ENCODE measurements at places on chromosomes 5 and 9.

GRCh38 chr9:88266416-88266815, 121.8 kb upstream of the SPIN1 start:
- no peak for DNase-seq

GRCh38 chr5:87300744-87301143, 33.1 kb downstream of the RASA1 start:
- peak; percentile 77 for DNase-seq

- DNase-seq = no peak
These were observed 54.8 kb upstream of the FBXL17 start for GRCh38 chr5:108436696-108437095.

GRCh38 chr9:116608064-116608463, 79.0 kb upstream of the TRIM32 start:
- DNase-seq = no peak

- peak; percentile 85 for DNase-seq
These were observed 20.6 kb downstream of the TPPP start for GRCh38 chr5:672329-673160.

GRCh38 chr9:4502444-4502843, 12.2 kb downstream of the SLC1A1 start:
- no peak for DNase-seq

DNA sequence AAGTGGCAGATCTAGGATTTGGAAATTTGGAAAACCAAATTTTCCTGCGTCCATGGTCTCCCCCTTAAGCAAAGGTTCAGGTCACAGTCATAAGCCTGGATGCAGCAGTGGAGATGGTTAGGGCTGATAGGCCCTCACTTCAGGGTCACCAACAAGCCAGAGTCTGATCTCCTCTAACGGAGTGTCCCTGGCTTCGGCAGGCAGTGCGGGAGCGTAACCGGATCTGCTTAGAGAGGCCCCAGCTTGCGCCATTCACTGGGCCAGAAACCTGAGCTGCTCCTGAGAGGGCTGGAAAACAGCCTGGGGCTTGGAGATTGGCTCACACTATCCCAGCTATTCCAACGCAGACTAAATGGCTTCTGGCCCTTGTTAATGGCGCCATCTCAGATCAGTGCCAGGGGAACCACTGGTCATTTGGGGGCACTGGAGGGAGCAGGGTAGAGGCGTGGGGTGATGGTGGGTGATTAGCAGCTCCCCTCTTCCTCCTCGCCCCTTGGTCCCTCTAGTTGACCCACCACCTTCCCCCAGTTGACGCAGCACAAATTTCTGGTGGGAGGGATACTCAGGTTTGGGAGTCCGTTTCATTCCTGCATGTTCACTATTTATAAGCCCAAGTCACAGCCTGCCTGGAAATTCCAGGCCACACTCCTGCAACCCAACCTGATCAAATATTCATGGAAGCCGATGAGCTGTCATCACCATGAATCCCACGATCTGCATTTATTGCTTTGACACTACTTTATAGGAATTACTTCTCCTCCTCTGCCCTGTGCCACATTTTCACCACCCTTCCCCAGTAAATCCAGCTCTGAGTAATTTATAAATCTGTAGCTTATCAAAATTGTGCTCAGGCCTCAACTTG, 134.6 kb upstream of the CPEB4 start:
- no peak for DNase-seq

DNA sequence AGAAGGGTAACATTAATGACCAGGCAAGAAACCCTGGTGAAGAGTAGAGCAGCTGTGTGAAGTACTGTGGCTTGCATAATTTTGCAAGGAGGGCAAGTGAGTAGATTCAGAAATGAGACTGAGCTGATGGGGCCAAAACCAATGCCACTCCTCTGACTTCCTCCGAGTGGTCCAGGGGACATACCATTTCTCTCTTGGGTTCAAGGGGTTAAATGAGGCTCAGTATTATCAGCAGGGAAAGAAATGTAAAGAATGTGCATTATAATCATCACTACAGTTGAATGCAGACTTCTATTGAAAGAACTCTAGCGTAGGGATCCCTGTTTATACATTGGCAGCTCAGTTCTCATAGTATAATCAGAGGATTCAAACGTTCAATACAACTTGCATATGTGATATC, 9.9 kb downstream of the POLR3G start:
- DNase-seq = no peak

DNA sequence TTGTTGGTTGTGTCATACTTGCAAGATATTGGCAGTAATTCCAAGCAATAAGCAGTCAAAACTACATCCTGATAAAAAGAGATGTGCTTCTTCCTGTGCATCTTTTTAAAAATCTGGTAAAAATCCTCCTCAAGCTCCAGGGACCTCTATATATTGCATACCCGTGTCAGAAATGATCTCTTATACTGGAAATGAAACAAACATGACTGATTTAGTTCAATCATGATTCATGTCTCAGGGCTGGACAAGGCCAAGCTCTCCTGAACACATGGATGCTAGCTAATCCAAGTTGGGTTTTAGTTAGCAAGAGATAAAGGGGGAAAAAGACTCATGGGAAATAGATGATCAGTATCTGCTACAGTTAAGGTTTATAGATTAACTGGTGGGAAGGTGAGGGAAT, 69.3 kb downstream of the CCDC192 start:
- DNase-seq = no peak

DNA sequence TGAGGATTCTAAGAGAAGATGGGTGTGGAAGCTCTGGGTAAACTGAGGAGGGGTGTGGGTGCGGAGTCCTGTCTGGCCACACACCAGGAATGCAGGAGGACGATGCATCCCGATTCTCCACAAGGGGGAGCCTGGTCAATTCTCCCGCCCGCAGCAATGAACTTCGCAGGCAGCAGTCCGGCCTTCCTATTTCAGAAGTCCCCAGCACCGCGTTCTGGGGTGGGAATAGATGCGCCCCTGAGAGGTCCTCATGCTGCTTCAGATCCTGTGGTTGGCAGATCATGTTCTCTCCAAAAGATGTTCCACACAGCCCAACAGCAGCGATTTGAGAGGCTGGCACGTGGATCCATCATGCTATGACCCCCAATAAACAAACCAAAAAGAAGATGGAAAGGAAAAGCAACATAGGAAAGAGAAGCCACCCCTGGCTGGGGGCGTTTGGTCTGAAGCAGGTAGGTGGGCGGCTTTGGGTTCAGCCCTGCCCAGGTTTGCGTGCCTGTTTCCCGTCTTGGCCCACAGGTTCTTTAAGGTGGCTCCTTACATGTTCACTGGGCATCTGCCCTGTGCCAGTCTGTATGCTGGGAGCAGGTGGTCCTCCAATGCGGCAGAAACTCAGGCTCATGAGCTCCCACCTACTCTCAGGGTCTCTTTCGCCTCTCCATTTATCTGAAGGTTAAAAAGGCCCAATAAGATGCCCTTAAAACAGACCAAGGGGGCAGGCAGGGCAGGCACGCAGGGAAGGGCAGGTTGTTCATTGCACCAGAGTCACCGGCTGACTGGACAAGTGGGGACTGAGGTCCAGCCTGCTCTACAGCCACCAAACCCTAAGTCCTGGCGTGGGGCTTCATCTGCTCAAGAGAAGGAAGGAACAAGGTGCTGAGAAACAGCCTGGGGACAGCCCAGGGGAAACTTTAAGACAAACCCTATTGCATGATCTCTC, 171.6 kb downstream of the PAX5 start:
- no peak for DNase-seq

DNA sequence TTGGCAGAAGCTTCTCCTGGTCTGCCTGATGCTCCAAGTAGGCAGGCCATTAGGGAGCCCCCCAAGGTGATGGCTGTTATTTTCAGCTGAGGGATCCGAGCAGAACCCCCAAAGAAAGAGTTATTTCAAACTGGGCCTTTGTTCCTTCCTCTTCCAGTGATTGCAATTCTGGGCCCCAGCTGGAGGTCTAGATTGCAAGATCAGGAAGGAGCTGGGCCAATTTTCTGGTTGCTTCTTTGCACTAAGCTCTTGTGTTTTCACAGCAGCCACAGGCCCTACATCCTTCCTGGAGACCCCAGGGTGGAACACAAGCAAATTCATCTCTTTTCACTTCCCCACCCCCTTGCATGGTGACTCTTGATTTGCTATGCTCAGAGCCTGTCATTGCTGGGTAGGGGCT, 215.0 kb downstream of the SEMA6A start:
- no peak for DNase-seq

- no peak for DNase-seq
These were observed 203.7 kb upstream of the RORB start for GRCh38 chr9:74293479-74293878.

GRCh38 chr5:172866802-172867748, 33.0 kb downstream of the ERGIC1 start:
- no peak for DNase-seq

GRCh38 chr5:34656700-34657273, 659 bp downstream of the RAI14 start:
- no peak for DNase-seq

DNA sequence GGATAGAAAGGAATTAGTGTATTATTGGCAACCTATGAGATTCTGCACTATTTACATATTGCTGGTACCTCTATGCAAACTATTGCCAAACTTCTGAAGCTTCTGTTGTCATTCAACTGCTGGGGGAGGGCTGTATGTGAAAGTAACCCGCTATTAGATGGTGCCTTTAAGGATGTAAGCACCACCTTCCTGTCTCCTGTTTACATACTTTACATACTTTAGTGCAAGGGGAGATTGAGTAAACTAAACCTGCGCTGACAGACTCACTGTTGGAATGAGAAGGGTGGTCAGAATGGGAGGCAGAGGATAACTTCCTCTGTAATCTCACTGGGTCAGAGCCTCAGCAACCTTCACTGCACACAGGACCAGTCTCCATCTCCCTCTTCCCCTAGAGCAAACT, 123.8 kb downstream of the NR3C1 start:
- peak; percentile 9 for DNase-seq

DNA sequence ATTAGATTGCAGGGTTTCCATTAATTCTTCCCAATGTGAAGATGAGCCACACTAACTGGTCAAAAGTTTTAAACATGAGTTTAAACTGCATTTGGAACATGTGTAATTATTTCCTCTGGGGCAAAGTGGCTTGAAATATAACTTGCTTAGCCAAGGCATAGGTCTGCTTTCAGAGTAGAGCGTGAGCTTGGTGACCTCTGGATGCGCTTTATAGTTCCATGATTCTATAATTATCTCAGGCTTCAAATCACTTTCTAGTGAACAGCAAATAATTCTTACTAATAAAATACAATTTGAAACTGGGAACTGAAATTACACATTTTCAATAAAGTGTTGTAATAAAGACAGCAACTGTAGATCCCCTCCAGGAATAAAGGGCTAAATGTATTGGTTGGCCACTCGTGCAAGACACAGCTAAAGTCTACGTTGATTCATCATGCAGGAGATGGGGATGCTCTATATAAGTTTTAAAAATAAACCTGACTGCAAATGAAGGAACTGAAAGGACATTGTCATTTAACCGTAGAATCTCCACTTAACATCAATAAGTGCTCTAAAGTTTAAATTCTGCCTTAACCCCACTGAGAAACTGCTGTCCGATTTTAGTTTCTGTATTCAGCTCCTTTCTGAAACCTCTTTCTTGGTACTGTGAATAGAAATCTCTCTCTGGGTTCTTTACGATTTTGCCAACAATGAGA, 460.0 kb downstream of the PSAT1 start:
- no peak for DNase-seq

DNA sequence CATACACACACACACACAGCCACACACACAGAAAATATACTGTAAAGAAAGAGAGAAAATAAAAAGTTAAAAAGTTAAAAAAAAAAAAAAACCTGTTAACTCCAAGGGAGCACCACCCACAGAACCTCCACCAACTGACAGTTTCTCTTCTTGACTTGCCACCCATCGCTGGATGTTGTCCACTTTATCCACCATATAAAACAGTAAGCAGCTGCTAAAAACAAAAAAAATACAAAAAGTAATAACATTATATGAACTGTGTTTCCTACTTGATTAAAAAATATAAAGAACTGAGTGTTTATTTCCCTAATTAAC, 1.2 kb downstream of the PURA start:
- DNase-seq = no peak

DNA sequence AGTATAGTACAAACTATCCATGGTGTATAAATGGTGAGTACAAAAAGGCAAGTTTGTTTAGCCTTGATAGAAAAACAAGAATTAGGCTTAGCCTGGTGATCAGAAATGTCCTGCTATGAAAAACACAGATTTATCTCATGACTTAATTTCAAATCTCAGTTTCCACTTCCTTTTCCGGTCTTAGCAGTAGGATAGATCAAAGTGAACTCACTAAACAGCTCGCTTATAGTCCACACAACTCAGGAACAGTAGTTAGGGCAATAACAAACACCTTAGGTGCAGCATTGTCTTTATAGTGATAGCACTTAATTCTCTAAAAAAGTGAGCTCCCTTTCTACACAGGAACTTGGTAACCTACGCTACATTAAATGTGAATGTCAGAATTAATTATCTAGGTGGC, 11.4 kb downstream of the GOLGA1 start:
- DNase-seq = no peak

DNA sequence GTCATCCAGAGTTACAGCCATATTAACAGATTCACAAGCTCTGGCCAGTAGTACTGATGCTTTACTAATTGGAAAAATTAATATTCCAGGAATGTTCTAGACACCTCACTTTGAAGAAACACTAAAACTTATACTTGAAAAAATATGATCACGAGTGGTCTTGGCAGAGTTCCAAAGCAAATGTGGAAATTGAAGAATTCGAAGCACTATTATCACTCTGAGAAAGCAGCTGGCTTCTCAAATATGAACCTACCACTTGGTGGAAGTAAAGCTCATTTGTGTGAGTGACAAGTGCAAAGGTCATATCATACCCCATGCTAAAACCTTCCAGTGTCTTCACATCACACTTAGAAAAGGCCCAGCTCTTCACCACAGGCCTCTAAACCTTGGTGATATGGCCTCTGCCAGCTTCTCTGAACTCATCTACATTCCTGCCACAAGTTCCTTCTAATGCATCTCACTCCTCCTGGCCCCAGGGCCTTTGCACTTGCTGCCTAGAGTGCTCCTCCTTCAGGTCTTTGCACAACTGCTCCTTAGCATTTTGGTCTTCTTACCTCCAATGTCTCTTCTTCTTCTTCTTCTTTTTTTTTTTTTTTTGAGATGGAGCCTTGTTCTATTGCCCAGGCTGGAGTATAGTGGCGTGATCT, 175.7 kb upstream of the SMIM23 start:
- no peak for DNase-seq

- no peak for DNase-seq
These were observed 370.3 kb downstream of the ARHGEF28 start for GRCh38 chr5:73996151-73996755.

GRCh38 chr5:139390639-139391569, 1.2 kb upstream of the MZB1 start:
- no peak for DNase-seq

DNA sequence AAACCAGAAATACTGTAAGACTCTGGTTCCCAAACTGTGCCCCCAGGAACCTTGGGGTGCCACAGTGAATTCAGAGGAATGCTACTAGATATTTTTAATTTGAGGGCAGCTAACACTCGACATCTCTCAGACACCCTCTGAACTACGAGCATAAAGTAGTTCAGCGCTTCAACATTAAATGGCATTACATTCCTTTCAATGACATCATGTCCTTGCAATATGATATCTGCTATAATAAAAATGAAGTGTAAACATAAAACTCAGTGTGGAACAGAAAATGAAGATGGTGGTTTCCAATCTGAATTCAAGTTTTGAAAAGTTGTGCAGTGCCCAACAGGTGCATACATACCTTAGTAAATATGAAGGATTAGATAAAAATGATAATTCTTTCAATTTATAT, 116.1 kb downstream of the LPAR1 start:
- no peak for DNase-seq

Measured in SW 1271 (cell line).